Activated T-helper 1 cell treated with anti-CD3 and anti-CD28 coated beads, Interleukin-2, amount 50 U/mL, for 16 hours (primary cell): ENCODE measurements at places on chromosomes 12 and 14.
A peak's percentile ranks its signal among the peaks of the same experiment; 100 is the strongest.

- DNase-seq, result no peak
Measured at GRCh38 chr12:64450711-64451486, 1.0 kb upstream of the TBK1 start.

GRCh38 chr12:123269395-123269892 is 2.2 kb downstream of the CDK2AP1 start:
- DNase-seq, result no peak

DNA sequence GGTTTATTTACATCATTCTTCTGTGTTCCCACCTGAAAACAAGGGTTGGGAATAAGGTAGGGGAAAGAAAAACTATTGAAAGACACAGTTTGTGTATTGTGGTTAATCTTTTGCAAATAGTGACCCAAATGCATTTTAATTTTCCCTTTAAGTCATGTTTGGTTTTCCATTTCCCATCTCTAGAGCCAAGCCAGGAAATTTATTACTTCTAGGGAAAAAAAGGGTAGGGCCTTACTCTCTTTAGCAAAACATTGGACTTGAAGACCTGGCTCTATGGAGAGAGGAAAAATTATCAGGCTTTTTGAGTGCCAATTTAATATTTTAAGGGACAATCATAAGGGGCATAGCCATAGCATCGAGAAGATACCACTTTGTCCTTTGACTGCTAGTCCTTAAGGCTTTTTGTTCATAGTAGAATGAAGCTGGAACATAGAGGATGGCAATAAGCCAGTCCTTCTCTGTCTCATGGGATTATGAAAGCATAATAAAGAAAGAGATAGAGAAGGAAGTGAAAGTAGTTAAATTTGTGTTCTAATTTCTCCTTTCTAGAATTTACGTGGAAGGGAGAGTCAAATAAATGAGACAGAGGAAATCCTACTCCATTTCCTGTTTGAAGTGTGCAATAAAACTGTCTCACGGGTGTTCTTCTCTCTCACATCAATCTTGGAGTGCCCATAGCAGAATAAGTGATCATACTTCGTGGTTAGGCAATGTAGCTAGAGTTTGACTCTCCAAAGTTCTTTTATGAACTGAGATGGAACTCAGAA is 50.9 kb upstream of the PPFIA2 start:
- DNase-seq, result no peak

DNA sequence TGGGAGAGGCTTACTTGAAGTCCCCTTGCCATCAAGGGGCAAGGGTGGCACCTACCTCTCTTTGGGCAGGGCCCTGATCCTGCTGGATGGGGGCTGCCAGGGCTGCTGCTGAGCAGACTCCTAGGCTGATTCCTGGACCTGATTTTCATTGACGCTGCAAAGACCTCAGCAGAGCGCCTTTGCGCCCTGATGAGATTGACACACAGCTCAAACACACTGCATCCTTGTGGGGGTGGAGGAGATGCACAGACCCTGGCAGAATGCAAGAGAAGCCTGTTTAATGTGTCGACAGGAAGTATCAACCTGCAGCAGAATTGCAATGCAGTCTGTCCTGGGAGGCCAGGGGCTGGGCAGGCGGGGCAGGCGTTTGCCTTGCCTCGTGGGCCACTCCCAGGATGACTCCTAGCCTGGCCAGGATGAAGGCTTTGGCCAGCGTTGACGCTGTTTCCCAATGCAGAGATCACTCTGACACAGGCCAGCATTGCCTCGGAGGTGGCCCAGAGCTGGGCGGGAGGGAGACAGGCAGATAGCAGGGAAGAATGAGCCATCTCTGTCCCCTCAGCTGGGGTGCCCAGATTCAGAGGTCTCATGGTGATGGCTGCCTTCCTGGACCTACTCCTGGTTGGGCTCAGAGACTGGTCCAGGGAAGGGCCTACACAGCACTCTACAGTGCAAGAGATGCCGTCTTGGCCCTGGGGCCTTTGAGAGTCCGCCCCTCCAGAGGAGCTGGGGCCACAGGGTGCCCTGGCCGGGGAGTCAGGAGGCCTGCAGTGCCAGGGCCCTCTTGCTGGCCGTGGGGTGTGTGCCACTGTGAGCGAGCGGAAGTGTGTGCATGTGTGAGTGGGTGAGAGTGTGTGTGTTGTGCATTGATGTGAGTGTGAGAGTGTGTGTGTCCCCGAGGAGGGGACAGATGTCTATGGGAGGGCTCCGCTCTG is 108.3 kb downstream of the KIF26A start:
- no peak for DNase-seq

- no peak for DNase-seq
Measured at GRCh38 chr12:105072888-105073488, 11.3 kb downstream of the ALDH1L2 start.

- DNase-seq, result no peak
Measured at GRCh38 chr12:100845095-100845494, 50.5 kb downstream of the ANO4 start.

GRCh38 chr12:52946797-52947547 is 1.9 kb upstream of the KRT18 start:
- DNase-seq, result no peak

DNA sequence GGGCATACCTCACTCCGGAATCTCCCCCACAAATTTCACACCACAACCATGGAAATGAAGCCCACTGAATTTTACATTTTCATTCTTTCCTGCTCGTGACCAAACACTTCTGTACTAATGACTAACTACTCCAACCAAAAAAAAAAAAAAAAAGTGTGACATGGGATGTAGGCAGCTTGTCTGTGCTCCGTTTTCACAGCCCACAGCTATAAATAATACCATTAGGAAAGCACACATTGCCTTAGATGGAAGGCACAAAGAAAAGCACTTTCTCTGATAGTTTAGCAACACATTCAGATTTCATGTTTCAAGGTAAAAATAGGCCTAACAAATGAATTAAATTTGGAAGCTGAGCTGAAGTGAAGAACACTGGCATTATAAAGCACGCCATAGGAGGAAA is 42.5 kb downstream of the DUSP6 start:
- no peak for DNase-seq

GRCh38 chr12:66087365-66087943 is 43.1 kb downstream of the LLPH start:
- DNase-seq, result peak; percentile 5

DNA sequence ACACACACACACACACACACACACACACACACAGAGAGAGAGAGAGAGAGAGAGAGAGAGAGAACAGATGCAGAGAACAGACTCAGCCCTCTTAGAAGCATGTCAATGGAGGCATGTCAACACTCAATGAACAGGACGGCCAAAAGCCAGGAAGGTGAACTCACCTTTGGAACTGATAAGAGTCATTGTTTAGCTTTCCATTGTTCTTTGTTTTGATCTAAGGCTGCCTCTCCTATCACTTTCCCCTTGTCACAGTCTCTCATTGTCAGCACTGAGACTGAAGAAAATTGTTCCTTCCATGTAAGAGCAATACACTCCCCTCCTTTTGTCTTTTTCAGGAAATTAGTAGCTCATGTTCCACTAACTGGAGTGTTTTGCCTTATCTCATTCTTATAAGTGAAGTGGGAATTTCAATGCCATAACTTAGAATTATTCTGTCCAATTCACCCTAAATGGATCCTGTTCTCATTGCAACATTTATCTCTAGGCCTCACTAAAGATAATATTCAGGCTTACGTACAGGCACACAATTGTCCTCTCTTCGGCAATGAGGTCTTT is 218.0 kb downstream of the DUSP6 start:
- no peak for DNase-seq

GRCh38 chr12:74535536-74535935 is 2.1 kb upstream of the ATXN7L3B start:
- DNase-seq, result no peak

DNA sequence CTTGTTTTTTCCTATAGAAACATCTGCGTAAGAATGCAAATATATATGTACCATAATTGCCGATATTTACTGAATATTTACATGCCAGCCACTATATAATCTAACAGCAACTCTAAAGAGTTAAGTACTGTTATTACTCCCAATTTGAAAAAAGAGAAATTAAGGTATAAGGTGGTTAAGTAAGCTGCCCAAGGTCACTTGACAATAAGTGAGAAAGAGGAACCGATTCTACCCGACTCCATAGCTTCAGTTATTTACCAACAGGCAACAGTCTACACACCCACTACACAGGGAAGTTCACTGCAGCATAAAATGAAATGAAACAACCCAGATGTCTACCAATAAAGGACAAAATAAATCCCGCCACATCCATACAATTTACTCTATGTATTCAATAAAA is 1.1 kb downstream of the MIS18BP1 start:
- no peak for DNase-seq

DNA sequence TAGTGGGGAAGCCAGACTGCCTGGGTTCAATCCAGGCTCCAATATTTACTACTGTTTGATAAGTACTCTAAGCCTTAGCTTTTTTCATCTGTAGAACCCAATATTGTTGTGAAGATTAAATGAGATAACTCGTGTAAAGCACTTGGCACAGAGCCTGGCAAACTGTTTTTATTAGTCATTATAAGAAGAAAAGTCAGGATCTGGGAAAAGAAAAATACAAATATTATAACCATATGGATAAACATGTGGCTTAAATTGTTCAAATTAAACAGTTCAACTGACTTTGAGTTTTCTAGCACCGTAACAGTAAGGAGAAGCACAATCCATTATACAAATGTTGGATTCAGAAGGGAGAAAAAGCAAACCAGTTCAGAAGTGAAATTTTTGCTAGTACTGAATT is 22.0 kb upstream of the CDK17 start:
- DNase-seq, result no peak

GRCh38 chr12:110286623-110287022 is 5.6 kb downstream of the ATP2A2 start:
- no peak for DNase-seq

DNA sequence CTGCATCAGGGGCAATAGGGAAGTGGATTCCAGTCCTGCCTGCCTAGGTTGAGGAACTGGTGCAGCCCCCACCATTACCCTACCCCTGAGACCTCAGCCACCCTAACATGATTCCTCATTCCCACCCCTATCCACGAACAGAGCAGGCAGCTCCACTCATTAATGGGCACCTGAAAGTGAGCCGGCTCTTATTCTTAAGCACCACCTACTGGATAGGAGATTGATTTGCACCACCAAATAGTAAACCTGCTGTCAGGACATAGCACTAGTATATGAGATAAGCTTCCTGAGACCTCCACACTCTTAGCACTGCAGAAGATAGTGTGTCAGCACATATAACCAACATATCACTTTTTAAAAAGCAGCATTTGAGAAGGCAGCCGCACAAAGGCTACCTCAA is 573.2 kb downstream of the SOX5 start:
- DNase-seq, result no peak

DNA sequence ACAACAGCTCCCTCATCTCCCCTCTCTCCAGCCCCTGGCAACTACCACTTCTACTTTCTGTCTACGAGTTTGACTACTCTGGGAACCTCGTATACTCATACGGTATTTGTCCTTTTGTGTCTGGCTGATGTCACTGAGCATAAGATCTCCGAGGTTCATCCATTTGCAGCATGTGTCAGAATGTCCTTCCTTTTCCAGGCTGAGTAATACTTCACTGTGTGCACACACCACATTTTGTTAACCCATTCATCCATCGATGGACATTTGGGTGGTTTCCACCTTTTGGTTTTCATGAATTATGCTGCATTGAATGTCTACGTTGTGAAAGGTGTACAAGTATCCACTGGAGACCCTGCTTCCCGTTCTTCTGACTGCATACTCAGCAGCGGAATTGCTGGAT is 24.1 kb upstream of the DLK1 start:
- no peak for DNase-seq

DNA sequence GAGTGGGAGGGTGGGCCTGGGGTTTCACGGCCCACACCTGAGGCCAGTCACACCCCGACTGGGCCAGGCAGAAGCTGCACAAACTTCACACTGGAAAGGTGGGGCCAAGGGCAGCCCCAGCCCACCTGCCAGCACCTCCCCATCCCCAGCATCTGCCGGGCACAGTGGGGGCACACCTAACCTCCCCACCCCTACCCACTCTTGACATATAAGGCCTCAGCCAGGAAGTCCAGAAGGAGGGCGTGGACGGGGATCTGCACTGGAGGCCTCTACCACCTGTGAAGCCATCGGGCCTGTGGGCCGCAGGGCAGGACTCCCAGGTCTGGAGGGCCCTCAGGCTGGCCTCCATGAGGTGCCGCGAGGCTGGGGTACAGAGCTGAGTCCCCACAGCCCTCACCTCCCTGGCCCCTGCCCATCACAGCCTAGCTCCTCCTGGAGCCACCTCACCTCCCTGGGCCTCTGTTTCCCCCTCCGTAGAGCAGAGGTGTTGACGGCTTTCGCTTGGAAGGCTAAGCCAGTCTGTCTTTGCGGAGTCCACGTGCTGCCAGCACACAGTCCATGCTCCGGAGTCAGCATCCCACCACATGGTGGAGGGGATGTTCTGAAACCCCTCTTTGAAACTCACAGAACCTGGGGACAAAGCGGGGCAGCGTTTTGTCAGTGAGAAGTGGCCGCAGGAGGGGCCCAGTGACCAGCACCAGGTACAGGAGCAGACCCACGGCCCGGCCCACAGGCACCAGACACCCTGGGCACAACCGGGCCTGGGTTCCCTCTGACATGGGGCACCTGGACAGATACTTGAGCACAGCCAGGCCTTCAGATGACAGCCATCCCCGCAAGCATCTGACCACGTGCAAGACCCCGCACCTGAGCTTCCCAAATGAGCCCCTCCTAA is 38.2 kb upstream of the INF2 start:
- DNase-seq, result no peak

- no peak for DNase-seq
Measured at GRCh38 chr12:108772891-108773797, 41.8 kb upstream of the CORO1C start.

DNA sequence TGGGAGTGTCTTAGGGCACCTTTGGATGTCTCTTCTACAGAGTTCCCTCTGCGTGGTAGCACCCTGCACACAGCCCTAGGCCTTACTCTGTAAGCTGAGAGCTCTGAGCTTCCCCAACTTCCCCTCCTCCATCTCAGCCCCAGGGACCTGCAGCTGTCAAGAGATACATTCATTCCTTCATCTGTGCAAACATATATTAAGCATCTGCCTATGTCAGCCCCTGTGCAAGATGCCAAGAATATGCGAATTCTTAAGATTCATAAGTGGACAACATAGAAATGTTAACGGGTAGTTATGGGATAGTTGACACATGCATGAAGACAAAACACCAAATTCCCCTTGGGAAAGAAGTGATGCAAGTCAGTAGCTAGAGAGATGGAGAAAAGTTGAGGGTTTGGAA is 190.8 kb downstream of the SLC41A2 start:
- DNase-seq, result no peak

DNA sequence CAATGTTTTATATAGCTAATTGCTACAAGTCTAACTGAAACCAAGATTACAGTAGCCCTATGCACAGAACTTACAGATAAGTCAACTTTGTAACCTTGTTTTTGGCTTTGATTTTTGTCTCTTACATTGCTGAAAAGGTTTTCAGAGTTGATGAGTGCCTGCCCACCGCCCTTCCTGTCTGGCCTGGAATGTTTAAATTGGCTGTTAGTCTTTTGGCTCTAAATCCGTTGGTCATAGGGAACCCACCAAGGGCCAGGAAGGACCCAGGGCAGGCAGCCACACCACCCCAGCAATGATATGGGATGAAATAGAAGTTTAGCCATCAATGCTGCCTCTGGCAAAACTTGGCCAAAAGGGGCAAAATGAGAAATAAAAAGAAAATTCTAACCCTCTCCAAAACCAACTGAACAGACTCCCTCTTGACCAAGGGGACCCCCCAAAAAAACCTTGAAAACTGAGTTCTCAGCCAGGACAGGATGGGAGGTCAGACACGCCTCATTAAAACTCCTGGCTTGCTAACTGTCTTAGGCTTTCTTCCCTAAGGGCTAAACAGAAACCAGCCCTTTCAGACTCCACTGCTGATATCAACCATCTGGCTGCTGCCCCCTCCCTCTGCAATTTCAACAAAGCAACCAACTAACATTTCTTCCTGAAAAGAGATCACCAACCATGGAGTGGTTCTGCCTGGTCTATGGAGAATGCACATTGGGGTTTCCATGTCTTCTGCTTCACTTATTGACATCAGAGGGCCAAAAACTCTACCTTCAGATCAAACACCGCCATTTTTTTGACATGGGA is 242.1 kb upstream of the NOS1 start:
- DNase-seq, result no peak
